Heart right ventricle (tissue), 16 donors: ENCODE measurements at places on chromosomes 5 and 9. TPM values are rescaled to one million over a fixed set of nuclear protein-coding genes. Genes with fewer than 3 reads are reported as not detected.

Gene PCA3
- total RNA-seq: not detected

Gene COL5A1
- 16.3 TPM for total RNA-seq

DNA sequence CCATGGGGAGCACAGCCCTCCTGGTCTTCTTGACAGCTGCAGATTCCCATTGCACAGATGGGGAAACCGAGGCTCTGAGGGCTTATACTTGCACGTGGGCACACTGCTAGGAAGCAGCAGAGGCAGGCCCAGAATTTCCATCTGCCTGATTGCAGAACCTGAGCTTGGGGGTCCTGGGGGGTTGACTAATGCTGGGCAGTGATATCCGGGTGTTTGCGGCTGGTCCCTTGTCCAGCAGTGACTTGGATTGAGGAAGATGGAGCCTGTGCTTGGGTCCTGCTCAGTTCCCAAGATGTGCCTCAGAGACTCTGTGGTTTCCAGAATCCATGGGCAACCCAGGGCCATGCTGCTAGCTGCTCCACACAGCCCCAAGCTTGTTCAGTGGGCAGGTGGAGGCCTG lies 91.2 kb downstream of the PHF2 start:
- DNase-seq: no peak

- DNase-seq: no peak
These were observed 19.3 kb downstream of the ARPC5L start for GRCh38 chr9:124881138-124881743.

DNA sequence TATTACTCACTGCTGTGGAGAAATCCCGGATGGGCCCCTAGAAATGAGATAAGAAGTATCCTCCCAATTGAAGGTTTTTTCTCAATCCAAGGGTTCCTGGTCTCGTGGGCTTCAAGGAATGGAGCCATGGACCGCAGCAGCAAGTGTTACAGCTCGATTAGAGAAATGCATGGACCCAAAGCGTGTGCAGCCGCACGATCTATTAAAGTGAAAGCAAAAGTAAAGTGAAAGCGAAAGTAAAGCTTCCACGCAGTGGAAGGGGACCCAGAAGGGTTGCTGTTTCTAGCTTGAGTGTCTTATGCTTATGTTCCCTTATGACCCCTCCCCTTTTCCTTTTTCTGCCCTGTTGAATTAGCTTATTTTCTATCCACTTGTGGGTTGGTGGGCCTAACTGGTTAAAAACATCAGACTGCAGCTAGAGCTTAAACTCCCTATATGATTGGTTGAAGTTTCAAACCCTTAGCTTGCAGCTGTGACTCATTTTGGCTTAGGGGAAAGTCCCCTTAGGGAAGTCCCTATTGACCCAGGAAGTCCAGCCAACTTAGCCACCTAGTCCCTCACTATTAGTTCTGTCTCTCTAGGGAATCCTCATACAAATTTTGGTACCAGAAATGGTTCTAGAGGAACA lies 1111.8 kb downstream of the TAF11L14 start:
- DNase-seq: no peak

Gene AKNA
- 4.7 TPM for total RNA-seq

GRCh38 chr9:120307599-120307998 lies 272.4 kb downstream of the CDK5RAP2 start:
- DNase-seq: no peak
